ENCODE measurements at places on chromosomes 1 and 21.
A peak's percentile ranks its signal among the peaks of the same experiment; 100 is the strongest.

DNA sequence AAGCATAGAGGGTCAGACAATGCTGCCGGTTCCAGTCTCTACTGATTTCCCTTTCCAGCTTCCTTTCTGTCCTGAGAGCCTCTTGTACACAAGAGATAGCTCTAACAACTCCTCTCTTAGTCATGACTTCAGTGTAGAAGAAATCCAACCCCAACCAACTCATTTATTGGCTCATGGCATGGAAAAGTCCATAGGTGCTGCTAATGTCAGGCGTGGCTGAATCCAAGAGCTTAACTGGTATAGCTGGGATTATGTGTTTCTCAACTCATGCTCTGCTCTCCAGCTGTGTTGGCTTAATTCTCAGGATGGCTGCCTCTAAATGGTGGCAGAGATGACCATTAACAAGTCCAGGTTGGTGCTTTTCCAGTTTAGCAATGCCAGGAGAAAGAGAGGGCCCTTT is 12.4 kb upstream of the THRAP3 start:
- no peak for DNase-seq

GRCh38 chr21:41776778-41777177 is 9.9 kb upstream of the RIPK4 start:
- DNase-seq: no peak

DNA sequence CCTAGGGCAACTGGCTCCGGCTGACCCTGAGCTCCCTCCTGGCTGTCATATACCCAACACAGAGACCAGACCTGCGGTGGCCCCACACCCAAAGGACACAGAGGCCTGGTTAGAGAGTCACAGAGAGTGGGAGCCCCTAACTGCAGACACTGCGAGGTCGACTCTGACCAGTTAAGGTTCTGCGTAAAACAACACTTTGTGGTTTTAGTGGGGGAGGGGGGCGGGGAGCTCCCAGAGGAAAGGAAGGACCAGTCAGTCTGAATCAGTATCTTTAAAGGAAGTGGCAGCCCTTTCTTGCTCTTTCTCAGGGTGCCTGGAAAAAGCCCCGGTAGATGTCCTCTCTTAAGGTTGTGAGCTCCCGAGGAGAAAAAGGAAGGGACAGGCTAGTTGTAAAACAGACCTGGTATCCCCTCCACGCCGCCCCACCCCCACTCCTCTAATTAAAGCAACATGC is 2.4 kb downstream of the SSBP3 start:
- DNase-seq: peak; percentile 42

GRCh38 chr1:151061704-151062103 is 1.5 kb downstream of the MLLT11 start:
- no peak for DNase-seq

- no peak for DNase-seq
Measured at GRCh38 chr1:40911105-40911504, 48.9 kb upstream of the CITED4 start.

DNA sequence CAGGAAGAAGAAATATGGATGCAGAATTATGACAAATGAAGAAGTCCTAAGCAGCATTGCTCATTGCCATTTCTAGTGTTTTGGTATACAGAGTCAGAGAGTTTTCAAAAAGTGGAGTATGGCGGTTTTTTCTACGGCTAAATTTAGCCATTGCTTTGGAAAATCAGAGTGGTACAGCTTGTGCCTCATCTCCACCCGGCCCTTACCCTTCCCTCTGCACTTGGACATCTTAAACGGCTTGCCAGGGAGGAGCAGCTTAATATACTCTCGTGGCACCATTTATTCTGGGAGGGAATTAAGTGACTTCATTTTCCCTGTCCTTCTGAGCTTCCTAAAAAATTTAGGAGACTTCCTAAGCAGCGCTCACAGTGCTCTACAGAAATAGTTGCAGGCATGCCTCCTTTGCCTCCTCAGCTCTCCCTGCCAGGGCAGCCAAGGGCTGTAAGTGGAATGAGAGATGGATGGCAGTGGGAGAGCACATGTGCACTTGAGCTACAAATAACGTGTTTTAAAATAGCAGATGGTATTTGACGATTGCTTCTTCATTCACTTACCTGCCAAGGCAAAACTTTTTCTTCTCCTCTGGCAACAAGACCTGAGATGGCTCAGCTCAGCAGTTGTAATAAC is 51.5 kb upstream of the VAMP3 start:
- no peak for DNase-seq

DNA sequence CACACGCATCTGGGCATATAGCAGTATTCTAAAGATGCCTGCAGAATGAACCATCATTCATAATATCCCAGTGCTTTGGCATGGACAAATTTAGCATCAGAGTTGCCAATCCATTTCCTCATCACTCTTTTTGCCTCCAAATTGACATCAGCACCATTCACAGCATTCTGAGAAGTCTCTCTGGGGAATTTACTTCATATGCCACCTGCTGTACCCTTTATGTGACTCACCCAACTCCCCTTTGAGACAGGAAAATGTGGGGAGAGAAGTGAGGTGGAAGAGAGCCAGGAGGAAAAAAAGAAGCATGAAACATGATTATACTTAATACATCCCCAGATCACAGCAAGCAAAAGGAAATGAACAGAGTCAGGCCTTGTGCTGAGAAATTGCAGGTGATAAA is 37.4 kb downstream of the RAB3B start:
- no peak for DNase-seq

All from H54 (cell line).